ENCODE measurements at places on chromosomes 2 and 18. TPM values are rescaled to one million over a fixed set of nuclear protein-coding genes. Genes with fewer than 3 reads are reported as not detected.

- DNase-seq: no peak
Measured at GRCh38 chr2:17583646-17584045, 43.1 kb downstream of the VSNL1 start.

DNA sequence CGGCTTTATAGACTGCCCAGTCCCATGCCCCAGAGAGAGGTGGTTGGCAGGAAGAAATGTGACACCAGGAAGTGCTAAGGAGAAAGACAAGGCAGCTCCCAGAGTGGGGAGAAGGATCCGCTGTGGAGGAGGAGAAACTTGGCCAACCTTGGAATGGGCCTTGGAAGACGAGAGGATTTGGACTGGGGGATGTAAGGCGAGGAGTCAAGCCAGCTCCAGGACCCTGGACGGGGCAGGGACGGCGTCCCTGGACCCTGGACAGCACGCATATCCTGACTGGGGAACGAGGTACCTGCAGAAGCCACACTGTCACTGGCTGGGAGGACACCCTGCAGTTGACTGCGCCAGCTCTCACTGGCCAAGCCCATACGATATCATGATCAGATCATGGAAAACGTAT, 153.4 kb downstream of the BCL2 start:
- DNase-seq: no peak

DNA sequence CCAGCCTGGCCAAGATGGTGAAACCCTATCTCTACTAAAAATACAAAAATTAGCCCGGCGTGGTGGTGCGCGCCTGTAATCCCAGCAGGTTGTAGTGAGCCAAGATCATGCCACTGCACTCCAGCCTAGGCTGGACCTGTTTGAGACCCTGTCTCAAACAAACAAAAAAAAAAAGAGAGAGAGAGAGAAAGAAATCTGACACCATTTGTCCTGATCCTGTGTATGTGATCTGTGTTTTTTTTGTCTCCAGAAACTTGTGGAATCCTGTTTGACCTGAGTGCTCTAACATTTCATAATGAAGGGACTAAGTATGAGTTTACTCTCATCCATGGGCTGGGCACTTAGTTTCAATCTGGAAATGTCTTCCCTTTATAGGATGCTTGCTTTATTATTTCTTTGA, 6.4 kb upstream of the ITPRIPL1 start:
- no peak for DNase-seq

- DNase-seq: no peak
Measured at GRCh38 chr2:230868947-230869913, 4.5 kb downstream of the ITM2C start.

GRCh38 chr2:68108120-68108519, 45.3 kb upstream of the C1D start:
- no peak for DNase-seq

GRCh38 chr18:63433334-63433866, 11.1 kb upstream of the VPS4B start:
- no peak for DNase-seq

RAB6C gene
- not detected for total RNA-seq

TBC1D8 gene
- total RNA-seq: 19.9 TPM

DNA sequence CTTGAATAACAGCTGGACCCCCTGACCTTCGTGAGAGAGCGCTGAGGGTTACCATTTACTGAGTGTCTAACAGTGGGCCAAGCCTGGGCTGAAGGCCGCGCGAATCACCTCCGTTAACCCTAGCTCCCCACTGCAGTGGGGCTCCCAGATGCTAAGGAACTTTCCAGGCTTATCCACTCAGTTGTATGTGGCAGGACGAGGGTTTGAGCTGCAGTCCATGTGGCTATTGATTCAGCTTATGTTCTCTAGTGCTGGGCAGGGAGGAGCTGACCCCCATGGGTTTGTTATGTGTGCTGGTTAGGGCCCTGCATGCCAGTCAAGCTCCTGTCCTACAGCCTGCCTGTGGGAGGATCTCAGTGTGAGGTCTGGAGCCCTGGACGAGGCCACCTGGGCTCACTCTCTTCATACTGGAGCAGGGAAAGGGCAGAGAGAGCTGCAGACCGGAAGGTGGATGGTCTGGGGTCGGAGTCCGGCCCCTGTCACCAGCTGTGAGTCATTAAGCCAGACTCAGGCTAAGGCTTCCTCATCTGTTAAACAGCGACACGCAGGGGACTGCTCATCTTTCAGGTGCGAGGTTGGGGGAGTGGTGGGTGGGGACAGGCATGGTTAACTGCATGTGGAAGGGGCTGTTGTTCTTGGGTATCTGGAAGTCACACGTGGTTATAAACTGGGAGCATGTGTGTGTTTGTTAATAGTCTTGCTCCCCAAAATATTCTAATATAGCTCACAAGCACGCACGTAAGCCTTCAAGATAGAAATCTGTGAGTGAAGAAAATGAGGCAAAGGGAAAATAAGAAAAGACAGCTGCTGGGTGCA, 6.6 kb downstream of the PSD4 start:
- DNase-seq: no peak

- no peak for DNase-seq
Measured at GRCh38 chr2:8720741-8721140, 38.9 kb downstream of the ID2 start.

- DNase-seq: peak; percentile 39
Measured at GRCh38 chr2:240588006-240588655, 1.6 kb downstream of the CAPN10 start.

DNA sequence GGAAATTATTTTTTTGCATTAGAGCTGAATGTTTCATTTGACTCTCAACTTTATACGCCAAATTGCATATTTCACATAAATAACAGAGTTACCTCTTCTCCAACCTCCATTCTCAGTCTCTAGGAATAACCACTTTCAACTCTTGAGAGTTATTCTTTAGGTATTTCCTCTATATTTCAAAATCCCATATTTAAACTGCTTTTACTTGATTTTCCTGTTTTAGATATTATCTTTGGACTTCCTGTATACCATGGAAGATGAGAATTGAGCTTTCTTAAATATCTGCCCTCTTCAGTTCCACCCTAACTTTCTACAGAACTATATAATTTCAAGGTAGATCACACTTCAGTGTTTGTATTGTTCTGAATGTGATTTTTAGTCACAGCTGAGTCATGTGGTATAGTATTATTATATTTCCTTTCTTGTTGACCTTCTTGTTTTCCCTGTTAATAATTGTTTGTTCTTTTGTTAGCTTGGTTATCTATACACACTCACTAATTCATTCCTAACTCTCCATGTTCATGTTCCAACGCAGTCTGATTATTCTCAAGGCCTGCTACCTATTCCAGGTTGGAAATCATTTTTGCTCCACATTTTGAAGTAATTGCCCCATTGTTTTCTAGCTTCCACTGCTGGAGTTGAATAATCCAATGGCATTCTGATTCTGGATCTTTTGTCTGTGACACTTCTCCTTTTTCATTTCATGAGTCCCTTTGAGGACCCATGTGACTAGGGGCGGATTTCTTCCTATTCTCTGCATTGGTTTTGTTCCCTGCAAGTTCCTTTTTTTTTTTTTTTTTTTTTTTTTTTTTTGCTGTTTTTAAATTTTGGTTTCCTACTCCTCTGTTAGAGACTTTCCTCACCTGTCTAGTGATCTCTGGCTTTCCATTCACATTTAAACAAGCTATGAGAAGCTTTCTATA, 156.8 kb upstream of the RBMS1 start:
- DNase-seq: no peak

- no peak for DNase-seq
Measured at GRCh38 chr2:133982256-133982655, 271.6 kb upstream of the MGAT5 start.

- no peak for DNase-seq
Measured at GRCh38 chr2:163773276-163773675, 37.5 kb upstream of the FIGN start.
